ENCODE measurements at places on chromosomes 1 and 21.

- DNase-seq = no peak
These were observed 99.4 kb downstream of the TEX35 start for GRCh38 chr1:178612261-178612660.

GRCh38 chr1:230220478-230220877 is 153.4 kb downstream of the GALNT2 start:
- no peak for DNase-seq

DNA sequence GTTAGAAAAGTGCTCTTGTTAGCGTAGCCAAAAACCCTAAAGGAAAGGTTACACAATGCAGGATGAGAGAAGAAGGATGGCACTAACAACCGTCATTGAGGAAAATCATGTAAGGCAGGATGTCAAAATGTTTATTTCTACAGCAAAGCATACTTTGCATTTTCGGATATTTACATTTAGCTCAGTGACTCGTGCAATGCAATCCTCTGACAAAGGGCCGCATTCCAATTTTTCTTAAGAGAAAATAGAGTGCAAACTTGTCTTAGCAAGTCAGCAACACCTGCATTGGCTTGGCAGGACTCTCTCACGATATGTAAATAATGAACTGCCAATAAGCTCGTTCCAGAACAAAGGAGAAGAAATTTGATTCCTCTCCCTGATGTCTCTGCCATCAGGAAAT is 33.3 kb downstream of the TIAM1 start:
- no peak for DNase-seq

- DNase-seq = no peak
These were observed 59.7 kb upstream of the LYPLAL1 start for GRCh38 chr1:219114014-219114413.

DNA sequence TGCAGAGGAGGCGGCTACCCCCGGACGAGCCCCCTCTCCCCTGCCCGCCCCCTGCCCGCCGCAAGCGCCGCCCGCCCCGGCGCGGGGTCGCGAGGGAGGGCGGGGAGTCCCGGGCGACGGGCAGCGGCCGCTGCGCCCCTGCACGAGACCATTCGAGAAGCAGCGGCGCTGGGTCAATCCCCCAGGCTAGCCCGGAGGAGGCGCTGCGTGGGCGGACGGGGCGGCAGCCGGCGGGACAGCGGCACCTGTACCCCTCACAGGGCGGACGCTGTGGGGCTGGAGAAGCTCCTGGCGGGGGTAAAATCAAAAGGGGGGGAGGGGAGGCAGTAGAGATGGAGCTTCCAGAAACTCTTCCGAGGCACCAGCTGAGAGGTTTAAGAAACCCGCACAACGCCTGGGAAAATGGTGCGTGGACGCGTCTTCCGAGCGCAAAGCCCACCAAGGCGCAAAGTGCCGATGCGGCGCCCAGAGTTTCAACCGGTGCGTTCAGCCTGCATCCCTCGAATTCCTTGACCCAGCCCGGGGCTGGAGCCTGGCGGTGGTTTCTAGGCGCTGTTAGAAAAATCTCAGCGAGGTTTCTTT is at the start of gene PLPPR5:
Gene PLPPR5 (minus strand): TSS at position 1 of the 582 bp plus-strand sequence. CDS start 190 bp downstream, outside the sequence.
- DNase-seq = peak; percentile 7

DNA sequence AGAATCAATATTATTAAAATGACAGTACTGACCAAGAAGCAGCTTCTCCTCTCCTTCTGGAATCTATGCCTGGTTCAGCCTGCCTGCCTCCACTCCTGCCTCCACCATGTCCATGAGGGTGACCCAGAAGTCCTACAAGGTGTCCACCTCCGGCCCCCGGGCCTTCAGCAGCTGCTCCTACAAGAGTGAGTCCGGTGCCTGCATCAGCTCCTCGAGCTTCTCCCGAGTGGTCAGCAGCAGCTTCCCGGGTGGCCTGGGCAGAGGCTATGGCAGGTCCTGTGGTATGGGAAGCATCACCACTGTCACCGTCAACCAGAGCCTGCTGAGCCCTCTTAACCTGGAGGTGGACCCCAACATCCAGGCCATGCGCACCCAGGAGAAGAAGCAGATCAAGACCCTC is 822.4 kb upstream of the NEGR1 start:
- no peak for DNase-seq

GRCh38 chr1:61260171-61260570 is 177.8 kb downstream of the NFIA start:
- DNase-seq = no peak
